Right renal cortex interstitium (tissue), 3 donors: ENCODE measurements at places on chromosomes 1 and 21. TPM values are rescaled to one million over a fixed set of nuclear protein-coding genes. Genes with fewer than 3 reads are reported as not detected.

DNA sequence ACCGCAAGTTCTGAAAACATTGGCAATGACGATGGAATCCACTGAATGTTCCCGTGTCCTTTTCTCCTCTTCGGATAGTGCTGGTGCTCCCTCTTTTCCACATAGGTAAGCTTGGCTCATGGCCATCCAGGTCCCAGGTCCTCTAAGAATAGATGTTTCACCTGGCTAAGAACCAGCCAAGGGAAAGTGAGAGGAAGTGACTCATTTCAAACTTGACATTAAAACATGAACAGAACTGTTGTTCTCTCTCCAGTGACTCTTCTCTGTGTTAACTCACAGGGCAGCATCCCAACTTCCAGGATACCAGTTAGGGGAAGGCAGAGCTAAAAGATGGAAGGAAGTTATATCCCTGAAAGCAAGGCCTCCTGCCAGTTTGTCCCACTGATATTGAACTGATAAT is 493.8 kb upstream of the CHRM3 start:
- DNase-seq, result no peak

DNA sequence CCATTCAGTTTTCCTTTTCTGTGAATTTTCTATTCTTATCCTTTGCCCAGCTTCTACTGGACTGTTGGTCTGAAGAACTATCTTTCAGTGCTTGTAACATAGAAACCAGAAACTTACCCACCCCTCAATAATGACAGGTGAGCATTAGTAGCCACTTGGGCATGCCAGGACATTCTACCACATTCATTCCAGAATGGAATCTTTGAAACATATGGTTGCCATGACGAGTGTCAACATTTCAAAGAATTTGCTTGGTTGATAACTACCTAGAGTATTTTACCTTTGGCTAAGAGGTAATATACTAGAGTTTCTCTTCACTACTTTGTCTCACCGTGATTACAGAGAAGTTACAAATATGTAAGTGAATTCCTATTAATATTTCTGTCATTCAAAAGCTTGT is at the start of gene MROH9:
TSS of gene MROH9 (plus strand) at position 304 of the 400 bp plus-strand sequence. CDS start 10,023 bp downstream, outside the sequence.
- DNase-seq, result no peak

The GBP2 gene
- polyA plus RNA-seq, result 1.8 TPM

GRCh38 chr1:208433086-208433485 is 188.9 kb upstream of the PLXNA2 start:
- DNase-seq, result no peak

GRCh38 chr1:71565262-71565661 is 484.4 kb upstream of the ZRANB2 start:
- DNase-seq, result no peak

DNA sequence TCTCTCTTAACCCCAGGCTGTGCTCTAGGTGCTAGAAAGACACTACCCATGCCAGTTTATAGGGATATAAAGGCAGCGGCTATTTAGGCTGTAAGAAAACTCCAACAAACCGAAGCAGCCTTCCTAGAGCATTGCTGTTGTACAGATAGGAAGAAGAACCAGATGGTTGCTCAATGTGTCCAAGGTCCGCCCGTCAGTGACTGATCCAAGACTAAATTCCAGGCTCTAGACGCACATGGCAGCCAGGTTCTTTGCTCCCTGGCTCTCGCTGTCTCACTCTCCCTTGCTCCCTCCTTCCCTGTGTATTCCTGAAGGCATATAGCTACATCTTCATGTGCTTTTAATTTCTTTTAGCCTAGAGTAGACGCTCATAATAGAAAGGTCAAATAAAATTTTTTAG is 303.4 kb downstream of the KIF26B start:
- no peak for DNase-seq

The MAN1C1 gene
- 15.2 TPM for polyA plus RNA-seq

GRCh38 chr1:102097451-102097850 is 100.7 kb upstream of the OLFM3 start:
- no peak for DNase-seq

GRCh38 chr1:182629499-182630096 is 25.4 kb upstream of the RGS16 start:
- no peak for DNase-seq

The TFF1 gene
- polyA plus RNA-seq, result not detected

The NEXN gene
- polyA plus RNA-seq, result 15.4 TPM

DNA sequence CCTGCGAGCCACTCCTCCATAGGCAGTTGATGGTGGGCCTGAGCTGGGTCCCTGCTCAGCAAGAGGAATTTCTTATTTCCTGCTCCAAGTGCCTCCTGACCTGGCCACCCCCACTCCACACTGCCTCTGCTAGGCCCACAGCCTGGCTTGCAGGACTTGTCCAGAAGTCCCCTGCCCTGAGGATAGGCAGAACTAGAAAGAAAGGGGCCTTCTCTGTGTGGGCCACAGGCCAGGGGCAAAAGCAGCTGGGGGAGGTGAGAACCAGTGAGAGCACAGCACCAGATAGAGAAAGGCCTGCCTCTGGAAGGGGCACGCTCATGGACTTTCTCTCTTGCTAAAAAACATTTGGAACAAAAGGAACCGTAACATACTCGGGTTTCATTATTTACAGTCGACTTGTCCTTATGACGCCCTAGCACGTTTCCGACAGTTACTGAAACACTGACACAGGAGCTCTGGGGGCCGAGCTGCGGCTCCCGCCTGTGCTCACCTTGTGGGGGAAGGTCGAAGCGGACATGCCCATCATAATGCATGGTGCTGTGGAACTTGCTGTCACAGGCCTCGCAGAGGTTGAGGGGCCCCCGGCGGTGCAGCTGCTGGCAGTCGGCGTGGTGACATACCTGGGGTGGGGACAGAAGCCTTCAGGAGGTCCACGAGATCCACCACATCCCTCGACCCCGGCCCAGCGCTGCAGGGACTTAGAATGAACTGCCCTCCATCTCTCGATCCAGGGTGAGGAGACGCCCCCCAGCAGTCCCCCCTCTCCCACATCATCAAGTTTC is 11.3 kb upstream of the TNFRSF25 start:
- no peak for DNase-seq

GRCh38 chr1:224816062-224816461 is 113.4 kb upstream of the DNAH14 start:
- DNase-seq, result no peak

The TIAM1 gene
- 13.4 TPM for polyA plus RNA-seq

The LYSMD1 gene
- polyA plus RNA-seq, result 18.1 TPM

DNA sequence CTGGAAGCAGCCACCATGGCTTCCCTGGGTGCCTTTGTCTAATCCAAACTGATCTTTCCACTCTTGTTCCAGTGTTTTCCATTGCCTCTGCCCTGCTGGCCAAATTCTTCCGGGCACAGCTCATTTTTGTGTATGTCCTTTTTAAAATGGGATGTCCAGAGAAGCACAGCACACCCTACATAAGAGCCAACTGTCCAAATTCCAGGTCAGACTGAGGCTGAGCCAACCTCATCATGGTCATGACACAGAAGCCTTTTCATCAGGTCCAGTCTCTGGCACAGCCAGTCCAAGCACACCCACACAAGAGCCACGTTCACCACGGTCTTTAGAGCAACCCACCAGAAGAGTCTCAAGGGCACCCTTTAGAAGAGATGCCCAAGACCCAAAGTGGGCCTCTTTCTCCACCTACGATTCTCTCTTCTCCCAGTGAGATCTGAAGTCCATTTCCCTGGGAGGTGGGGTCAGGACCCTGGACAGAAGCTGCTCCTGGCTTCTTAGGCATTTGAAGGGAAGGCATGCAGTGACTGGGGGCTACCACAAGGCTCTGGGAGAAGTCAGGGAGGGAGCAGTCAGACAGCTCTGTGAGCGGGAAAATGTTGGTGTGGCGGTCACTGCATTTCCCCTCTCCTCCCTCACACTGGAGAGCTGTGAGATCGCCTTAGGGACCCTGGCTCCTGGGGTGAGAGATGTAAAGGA is 53.2 kb downstream of the SYT2 start:
- DNase-seq, result no peak

The PRAMEF15 gene
- polyA plus RNA-seq, result not detected

- DNase-seq, result no peak
Measured at GRCh38 chr1:169099561-169099960, 6.9 kb upstream of the ATP1B1 start.

GRCh38 chr1:242162140-242162539 is 163.2 kb upstream of the MAP1LC3C start:
- DNase-seq, result no peak

- DNase-seq, result no peak
Measured at GRCh38 chr1:20322825-20323612, 32.3 kb downstream of the VWA5B1 start.

The HTR1D gene
- 0.33 TPM for polyA plus RNA-seq

The GOLT1A gene
- 3.7 TPM for polyA plus RNA-seq

- DNase-seq, result no peak
Measured at GRCh38 chr1:87394513-87394912, 65.8 kb downstream of the LMO4 start.

The S100A2 gene
- 5.0 TPM for polyA plus RNA-seq

DNA sequence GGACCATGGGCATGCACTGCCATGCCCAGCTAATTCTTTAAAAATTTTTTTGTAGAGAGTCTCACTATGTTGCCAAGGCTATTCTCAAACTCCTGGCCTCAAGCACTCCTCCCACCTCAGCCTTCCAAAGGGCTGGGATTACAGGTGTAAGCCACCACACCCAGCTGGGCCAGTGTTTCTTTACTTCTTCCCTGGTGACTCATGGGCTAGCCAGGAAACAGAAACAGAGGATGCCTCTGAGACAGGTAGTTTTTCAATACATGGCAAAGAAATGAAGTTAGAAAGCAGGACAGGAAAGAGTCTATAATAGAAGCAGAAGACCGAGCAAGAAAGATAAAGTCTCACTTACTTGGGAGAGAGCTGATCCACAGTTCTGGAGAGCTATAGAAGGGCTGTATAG is 7.6 kb upstream of the C1orf74 start:
- no peak for DNase-seq

- DNase-seq, result no peak
Measured at GRCh38 chr1:64542118-64542517, 72.2 kb downstream of the CACHD1 start.

DNA sequence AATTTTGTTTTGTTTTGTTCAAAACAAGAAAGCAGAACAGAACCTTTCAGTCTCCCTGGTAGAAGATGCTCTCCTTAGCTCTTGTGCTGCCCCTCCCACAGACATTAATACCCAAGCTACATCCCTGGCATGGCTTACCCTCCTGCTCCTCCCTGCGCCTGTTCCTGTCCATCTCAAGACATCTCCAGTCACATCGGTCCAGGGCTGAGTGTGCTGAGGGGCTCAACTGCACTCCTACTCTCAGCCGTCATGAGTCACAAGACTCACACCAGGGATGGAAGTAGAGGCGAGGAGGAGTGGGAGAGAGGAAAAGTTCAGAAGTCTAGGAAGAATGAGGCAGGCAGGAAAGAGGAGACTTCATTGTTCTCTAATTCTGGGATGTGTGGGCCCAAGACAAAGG is 9.2 kb upstream of the TACSTD2 start:
- DNase-seq, result no peak
